ENCODE measurements at places on chromosomes 3 and 15. TPM values are rescaled to one million over a fixed set of nuclear protein-coding genes. Genes with fewer than 3 reads are reported as not detected.

The BLOC1S6 gene
- 15.0 TPM for total RNA-seq

The SLC6A1 gene
- total RNA-seq, result not detected

The CCR3 gene
- not detected for total RNA-seq

The SLC28A2 gene
- total RNA-seq, result not detected

The LINGO1 gene
- total RNA-seq, result 10.5 TPM

The EPHA3 gene
- not detected for total RNA-seq

The ZBED2 gene
- 0.20 TPM for total RNA-seq

The LYZL4 gene
- total RNA-seq, result not detected

The OR5K2 gene
- not detected for total RNA-seq

The RTP1 gene
- not detected for total RNA-seq

The GOLGA6A gene
- 0.12 TPM for total RNA-seq

The PPARG gene
- 43.6 TPM for total RNA-seq

The GREM1 gene
- total RNA-seq, result 4.9 TPM

Measured in A549 treated with Hydrocortisone at 1 μM for 4 hours (cell line).